HepG2 (cell line): ENCODE measurements at places on chromosomes 6 and 20. TPM values are rescaled to one million over a fixed set of nuclear protein-coding genes. Genes with fewer than 3 reads are reported as not detected.
A peak's percentile ranks its signal among the peaks of the same experiment; 100 is the strongest.

DNA sequence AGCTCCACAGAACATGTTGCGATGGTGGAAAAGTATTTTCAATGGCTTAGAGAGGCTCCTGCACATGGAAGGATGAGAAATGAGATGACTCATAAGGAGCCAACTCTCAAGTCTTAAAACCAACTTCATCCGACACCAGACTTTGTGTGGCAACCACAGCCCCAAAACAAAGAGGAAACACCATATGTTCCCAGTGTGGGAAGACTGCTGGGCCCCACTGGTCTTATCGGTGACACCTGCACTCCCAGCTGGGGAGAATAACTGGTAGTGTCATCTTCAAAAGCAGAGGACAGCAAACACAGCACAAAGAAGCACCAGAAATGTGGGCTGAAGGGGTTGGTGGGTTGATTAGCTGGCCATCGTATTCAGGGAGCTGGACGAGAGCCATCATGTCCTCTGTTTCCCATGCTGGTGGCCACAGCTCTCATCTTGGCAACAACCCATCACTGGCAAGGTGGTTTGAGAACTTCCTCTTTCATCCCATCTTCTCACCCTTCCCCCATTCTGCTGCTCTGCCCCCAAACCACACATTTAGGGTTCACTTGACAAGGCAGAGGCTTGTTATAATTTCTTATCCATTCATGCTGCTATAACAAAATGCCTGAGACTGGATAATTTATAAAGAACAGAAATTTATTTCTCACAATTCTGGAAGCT is 46.0 kb upstream of the TASP1 start:
- no peak overlapping the region for H3K4me3 ChIP-seq
- no peak overlapping the region for H3K27ac ChIP-seq
- H3K36me3 ChIP-seq = no peaks in the 10 kb centered on the region
- peaks cover 30% of the 10 kb centered on the region for H3K4me1 ChIP-seq
- no peak for DNase-seq
- H3K27me3 ChIP-seq = no peaks in the 10 kb centered on the region

DNA sequence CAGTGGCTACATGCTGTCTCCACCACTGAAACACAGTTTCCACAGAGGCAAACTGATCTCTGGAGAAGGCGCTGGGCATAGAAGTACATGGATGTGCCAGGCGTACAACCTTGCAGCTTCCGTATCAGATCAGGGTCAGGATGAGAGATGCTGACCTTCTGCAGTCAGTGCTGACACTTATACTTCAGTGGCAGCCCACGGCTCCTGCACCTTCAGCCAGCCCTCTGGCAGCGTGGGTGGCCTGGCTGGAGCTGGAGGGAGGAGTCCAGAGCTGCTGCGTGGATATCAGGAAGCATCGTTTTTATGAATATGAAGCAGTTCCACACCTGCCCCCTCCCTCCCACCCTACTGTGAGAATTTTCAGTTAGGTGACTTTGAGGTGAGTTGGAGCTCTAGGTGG is 149.3 kb downstream of the CFAP61 start:
- no peaks in the 10 kb centered on the region for H3K36me3 ChIP-seq
- 0 out of 3 replicates have a peak, but pooled peaks cover 4% of the 10 kb centered on the region for H3K27me3 ChIP-seq
- DNase-seq = no peak
- no peak overlapping the region for H3K4me3 ChIP-seq

GRCh38 chr20:6044115-6044514 is 9.7 kb downstream of the LRRN4 start:
- H3K27ac ChIP-seq = no peak overlapping the region
- H3K36me3 ChIP-seq = peaks cover 12% of the 10 kb centered on the region
- DNase-seq = peak; percentile 23
- no peaks in the 10 kb centered on the region for H3K27me3 ChIP-seq

- no peak overlapping the region for H3K4me3 ChIP-seq
- no peak for DNase-seq
- no peaks in the 10 kb centered on the region for H3K36me3 ChIP-seq
- H3K27ac ChIP-seq = no peak overlapping the region
- H3K27me3 ChIP-seq = peaks cover 40% of the 10 kb centered on the region
- H3K4me1 ChIP-seq = 0 out of 2 replicates have a peak, but pooled peaks cover 4% of the 10 kb centered on the region
Measured at GRCh38 chr6:3630258-3630835, 121.2 kb downstream of the PXDC1 start.

- H3K36me3 ChIP-seq = no peaks in the 10 kb centered on the region
- no peak for DNase-seq
- no peak overlapping the region for H3K4me3 ChIP-seq
- no peaks in the 10 kb centered on the region; the same call in 1 of the 2 replicates for H3K27me3 ChIP-seq
- no peaks in the 10 kb centered on the region for H3K4me1 ChIP-seq
Measured at GRCh38 chr6:142035890-142036289, 96.8 kb upstream of the GJE1 start.

DNA sequence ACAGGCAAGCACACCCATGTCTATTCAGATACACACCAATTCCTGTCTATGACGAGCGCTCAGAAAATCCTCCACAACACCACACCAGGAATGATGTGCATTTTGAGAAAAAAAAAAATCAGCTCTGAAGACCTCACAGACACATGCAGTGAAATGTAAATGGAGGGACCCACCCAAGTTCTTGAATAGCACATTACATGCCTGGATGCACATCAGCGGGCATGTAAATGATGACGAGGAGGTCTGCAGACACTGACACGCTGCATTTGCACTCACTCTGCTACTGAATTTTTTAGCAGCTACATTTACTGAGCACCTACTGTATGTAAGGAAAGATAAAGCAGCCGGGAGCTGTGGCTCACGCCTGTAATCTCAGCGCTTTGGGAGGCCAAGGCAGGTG is 14.7 kb downstream of the NRSN2 start:
- no peak for DNase-seq
- H3K27me3 ChIP-seq = no peaks in the 10 kb centered on the region
- H3K4me3 ChIP-seq = no peak overlapping the region
- peaks cover 67% of the 10 kb centered on the region for H3K4me1 ChIP-seq
- no peaks in the 10 kb centered on the region for H3K36me3 ChIP-seq

The ZSCAN23 gene
- 0.91 and 1.2 TPM in 2 replicates for total RNA-seq

GRCh38 chr6:166957087-166957804 is 896 bp upstream of the RNASET2 start:
- no peaks in the 10 kb centered on the region; the same call in 2 of the 3 replicates for H3K27me3 ChIP-seq
- peak; percentile 87 for DNase-seq
- H3K27ac ChIP-seq = peak overlapping the region; percentile 89
- H3K4me1 ChIP-seq = peaks cover 76% of the 10 kb centered on the region

GRCh38 chr20:35286077-35286898 is 1.7 kb upstream of the EIF6 start:
- peaks cover 17% of the 10 kb centered on the region; the same call in 2 of the 3 replicates for H3K27me3 ChIP-seq
- H3K36me3 ChIP-seq = no peaks in the 10 kb centered on the region; the same call in 1 of the 2 replicates
- H3K4me1 ChIP-seq = peaks cover 70% of the 10 kb centered on the region
- peak overlapping the region; percentile 95 for H3K27ac ChIP-seq
- H3K4me3 ChIP-seq = peak overlapping the region; percentile 98
- peak; percentile 86 for DNase-seq

The MATN4 gene
- not detected in 2 replicates for total RNA-seq

The RNF144B gene
- 4.3 and 5.3 TPM in 2 replicates for total RNA-seq

The GPLD1 gene
- 6.4 and 7.6 TPM in 2 replicates for total RNA-seq

- peaks cover 20% of the 10 kb centered on the region for H3K4me1 ChIP-seq
- no peaks in the 10 kb centered on the region for H3K27me3 ChIP-seq
- H3K27ac ChIP-seq = no peak overlapping the region
- H3K36me3 ChIP-seq = no peaks in the 10 kb centered on the region
- DNase-seq = peak; percentile 43
- no peak overlapping the region for H3K4me3 ChIP-seq
Measured at GRCh38 chr6:85360794-85361642, 88.9 kb upstream of the NT5E start.

DNA sequence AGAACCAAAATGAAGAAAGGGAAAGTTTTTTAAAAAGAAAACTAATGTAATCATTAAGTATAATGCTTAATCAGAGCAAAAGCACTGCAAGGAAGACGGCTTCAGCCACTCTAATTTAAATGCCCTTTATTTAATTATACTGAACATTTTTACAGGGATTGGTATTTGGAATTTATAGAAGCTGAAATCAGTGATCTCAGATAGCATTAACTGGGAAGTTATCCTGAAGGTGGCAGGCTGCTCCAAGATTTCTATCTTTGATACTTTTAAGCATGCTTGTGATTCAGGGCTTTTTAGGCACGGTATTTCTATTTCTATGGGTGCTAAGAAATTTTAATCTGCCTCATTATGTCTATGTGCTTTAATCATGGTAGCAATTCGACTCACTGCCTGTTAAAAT is 1.3 kb upstream of the NDUFAF4 start:
- H3K4me1 ChIP-seq = peaks cover 16% of the 10 kb centered on the region
- peaks cover 15% of the 10 kb centered on the region; the same call in 2 of the 3 replicates for H3K36me3 ChIP-seq
- H3K4me3 ChIP-seq = no peak overlapping the region; the same call in 1 of the 2 replicates
- peak; percentile 19 for DNase-seq
- H3K27ac ChIP-seq = no peak overlapping the region

- peaks cover 43% of the 10 kb centered on the region for H3K27me3 ChIP-seq
- no peak for DNase-seq
- H3K27ac ChIP-seq = no peak overlapping the region
- no peak overlapping the region for H3K4me3 ChIP-seq
- H3K4me1 ChIP-seq = no peaks in the 10 kb centered on the region
Measured at GRCh38 chr20:61887596-61888093, 178.0 kb downstream of the TAF4 start.

DNA sequence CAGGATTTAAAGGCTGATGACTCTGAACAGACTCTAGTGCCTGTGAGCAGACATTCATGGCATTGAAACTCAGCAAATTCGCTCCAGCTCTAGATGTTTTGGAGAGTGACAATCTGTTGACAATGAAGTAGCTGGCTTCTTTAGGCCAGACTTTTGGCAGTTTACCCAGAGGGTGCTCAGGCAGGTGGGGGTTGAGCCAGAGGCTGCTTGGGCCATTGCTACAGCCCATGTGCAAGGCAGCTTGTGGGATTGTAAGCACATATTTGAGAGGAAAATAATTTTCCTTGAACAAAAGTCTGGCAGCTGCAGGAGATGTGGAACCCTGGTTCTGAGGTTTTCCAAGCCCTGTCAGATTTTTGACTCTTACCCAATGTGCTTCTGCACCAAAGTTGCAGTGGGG is 311.6 kb downstream of the CDC5L start:
- no peak overlapping the region for H3K4me3 ChIP-seq
- H3K4me1 ChIP-seq = peaks cover 19% of the 10 kb centered on the region
- no peaks in the 10 kb centered on the region for H3K36me3 ChIP-seq
- H3K27ac ChIP-seq = no peak overlapping the region
- DNase-seq = no peak
- H3K27me3 ChIP-seq = peaks cover 3% of the 10 kb centered on the region; the same call in 1 of the 3 replicates

- peaks cover 4% of the 10 kb centered on the region for H3K36me3 ChIP-seq
- H3K4me1 ChIP-seq = peaks cover 75% of the 10 kb centered on the region
- H3K4me3 ChIP-seq = no peak overlapping the region
- H3K27me3 ChIP-seq = no peaks in the 10 kb centered on the region
- H3K27ac ChIP-seq = no peak overlapping the region
- no peak for DNase-seq
Measured at GRCh38 chr20:25546048-25546447, 39.3 kb downstream of the NINL start.

- no peak for DNase-seq
- no peaks in the 10 kb centered on the region; the same call in 2 of the 3 replicates for H3K27me3 ChIP-seq
- H3K36me3 ChIP-seq = no peaks in the 10 kb centered on the region
- no peak overlapping the region for H3K27ac ChIP-seq
- peaks cover 20% of the 10 kb centered on the region for H3K4me1 ChIP-seq
Measured at GRCh38 chr6:6966127-6966526, 141.6 kb upstream of the RREB1 start.

- no peak overlapping the region for H3K4me3 ChIP-seq
- no peak for DNase-seq
- H3K27me3 ChIP-seq = peaks cover 15% of the 10 kb centered on the region; the same call in 1 of the 3 replicates
- no peaks in the 10 kb centered on the region for H3K36me3 ChIP-seq
- no peak overlapping the region for H3K27ac ChIP-seq
Measured at GRCh38 chr6:33166811-33167210, 25.5 kb downstream of the COL11A2 start.

DNA sequence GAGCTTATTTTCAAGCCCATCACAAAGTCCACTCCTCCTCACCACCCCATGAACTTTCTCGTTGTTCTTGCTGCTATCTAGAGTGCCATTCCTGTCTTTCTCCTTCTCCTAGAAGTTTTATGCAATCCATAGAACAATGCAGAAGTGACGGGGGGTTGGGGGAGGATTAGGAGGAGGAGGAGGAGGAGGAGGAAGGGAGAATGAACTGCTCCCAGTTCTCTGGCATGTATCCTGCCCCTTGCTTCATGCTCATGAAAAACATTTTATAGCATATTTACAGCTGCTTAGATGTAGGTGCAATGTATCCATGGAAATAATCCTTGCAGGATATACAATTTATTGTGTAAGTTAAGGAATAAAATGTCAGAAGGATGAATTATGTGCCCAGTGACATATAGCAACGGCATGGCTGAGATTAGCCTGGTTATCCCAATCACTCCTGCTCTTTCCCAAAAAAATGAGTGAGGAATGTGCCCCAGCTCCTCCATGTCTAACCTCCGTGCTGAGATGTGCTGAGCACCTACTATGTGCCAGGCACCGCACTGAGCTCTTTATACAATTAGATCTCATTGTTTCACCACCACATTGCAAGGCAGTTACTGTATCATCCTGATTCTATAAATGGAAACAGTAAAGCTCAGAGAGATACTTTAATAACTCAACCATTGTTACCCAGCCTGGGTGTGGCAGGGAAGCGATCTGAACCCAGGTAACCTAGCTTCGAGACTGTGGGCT is 41.6 kb upstream of the TFAP2C start:
- H3K36me3 ChIP-seq = no peaks in the 10 kb centered on the region
- no peaks in the 10 kb centered on the region for H3K4me1 ChIP-seq
- no peaks in the 10 kb centered on the region for H3K27me3 ChIP-seq
- DNase-seq = no peak
- no peak overlapping the region for H3K27ac ChIP-seq

DNA sequence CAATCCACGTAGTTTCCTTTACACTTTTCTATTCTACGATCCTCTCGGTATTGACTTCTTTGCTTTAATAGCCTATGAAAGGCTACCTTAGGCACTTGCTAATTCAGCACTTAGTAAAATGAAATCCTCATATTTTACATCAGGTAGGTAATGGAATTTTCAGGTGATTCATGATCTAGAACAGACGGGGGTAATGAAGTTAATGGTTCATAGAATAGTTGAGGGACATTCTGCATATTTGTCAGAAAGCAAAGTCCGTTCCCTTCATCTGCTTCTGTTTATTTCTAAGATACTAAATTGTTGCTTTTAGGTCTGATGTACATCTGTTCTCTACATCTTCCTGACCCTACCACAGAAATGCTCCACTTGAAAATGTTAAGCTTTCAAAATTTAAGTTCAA is 431.7 kb downstream of the CDKAL1 start:
- peak; percentile 52 for DNase-seq
- no peaks in the 10 kb centered on the region for H3K27me3 ChIP-seq
- no peak overlapping the region for H3K4me3 ChIP-seq
- H3K36me3 ChIP-seq = no peaks in the 10 kb centered on the region
- peaks cover 12% of the 10 kb centered on the region for H3K4me1 ChIP-seq
